Suprapubic skin (tissue), 4 donors: ENCODE measurements at places on chromosomes 11 and 22. TPM values are rescaled to one million over a fixed set of nuclear protein-coding genes. Genes with fewer than 3 reads are reported as not detected.

DNA sequence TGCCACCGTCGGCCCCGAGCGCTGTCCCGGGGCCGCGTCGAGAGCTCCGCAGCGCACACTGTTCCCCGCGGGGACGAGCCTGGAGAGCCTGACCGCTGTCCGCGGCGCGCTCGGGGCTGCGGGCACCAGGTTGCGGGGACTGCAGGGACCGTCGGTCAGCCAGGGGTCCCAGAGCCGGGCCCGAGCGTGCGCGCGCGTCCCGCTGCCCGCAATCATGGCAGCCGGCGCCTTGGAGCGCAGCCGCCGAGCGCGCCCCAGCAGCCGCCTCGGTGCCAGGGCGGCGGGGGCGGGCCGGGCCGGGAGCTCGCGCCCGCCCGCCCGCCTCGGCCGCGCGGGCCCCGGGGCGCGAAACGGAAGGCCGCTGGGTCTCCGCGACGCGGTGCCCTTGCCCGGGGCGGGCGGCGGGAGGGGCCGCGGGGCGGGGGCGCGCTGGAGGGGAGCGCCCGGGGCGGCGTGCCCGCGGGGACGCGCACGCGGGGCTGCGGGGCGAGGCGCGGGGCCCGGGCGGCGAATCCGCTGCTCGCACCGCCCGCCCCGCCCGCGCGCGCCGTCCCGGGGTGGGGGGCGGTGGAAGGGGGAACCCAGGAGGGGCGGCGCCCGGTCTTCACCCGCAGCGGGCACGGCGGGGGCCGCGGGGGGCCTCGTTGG, 79.4 kb upstream of the PPARA start:
- no peaks in the 10 kb centered on the region for H3K36me3 ChIP-seq
- H3K4me3 ChIP-seq = peak overlapping the region; percentile 79
- peak; percentile 79 for DNase-seq
- H3K4me1 ChIP-seq = peaks cover 48% of the 10 kb centered on the region
- peak overlapping the region; percentile 98 for H3K27ac ChIP-seq
- no peaks in the 10 kb centered on the region for H3K27me3 ChIP-seq

DNA sequence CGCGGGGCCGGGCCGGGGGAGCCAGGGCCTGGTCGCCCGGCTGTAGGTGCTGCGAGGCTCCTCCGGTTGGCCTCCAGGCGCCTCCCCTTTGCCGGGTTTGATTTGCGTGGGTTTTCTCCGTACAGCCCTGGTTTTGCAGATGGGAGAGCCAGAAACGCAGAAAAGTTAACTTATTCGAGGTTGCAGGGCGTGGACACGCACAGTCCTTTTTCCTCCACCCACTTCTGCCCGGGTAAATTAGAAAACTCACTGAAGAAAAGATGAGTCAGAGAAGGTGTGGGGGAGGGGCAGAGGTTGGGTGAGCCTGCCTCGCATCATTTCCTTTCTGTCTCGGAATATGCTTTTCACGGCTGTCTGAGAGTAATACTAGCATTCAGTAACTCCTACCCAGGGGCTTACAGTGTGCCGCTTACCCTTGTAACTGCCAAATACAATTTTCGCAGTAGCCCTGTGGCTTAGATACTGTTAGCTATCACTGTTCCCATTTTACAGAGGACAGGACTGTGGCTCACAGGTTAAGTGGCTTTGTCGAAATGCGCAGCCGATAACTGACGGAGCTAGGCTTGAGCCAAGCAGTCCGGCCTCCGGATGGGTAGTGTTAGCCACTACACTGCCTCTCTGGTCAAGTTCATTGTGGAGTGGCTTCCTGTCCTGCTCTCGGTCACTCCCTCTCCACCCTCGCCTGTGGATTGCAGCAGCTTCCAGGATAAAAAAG, 812 bp downstream of the FADD start:
- H3K4me3 ChIP-seq = peak overlapping the region; percentile 98
- H3K27me3 ChIP-seq = no peaks in the 10 kb centered on the region
- no peak for DNase-seq
- peaks cover 30% of the 10 kb centered on the region for H3K36me3 ChIP-seq
- H3K4me1 ChIP-seq = peaks cover 24% of the 10 kb centered on the region

DNA sequence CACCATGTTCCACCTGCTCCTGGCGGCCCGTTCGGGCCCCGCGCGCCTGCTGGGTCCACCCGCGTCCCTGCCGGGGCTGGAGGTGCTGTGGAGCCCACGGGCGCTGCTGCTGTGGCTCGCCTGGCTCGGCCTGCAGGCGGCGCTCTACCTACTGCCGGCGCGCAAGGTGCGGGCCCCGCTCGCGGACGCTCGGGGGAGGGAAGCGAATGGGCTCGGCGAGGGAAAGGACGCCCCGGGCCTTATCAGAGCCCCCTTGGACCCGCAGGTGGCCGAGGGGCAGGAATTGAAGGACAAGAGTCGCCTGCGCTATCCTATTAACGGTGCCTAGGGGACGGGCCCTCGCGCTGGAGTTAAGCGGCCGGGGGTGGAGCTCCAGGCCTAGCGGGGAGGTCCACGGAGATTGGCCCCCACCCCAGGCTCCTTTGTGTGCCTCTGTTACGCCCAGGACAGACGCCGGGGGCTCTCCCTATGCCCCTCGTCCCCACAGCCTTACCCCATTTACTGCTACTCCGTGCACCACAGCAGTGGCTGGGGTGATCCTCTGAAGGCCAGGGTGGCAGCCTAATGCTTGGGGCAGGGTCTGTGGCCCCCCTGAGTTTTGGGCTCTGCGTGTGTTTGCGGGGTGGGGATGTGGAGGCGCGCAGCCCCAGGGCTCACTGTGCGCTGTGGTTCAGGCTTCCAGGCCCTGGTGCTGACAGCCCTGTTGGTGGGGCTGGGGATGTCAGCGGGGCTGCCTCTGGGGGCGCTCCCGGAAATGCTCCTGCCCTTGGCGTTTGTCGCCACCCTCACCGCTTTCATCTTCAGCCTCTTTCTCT, 1.1 kb downstream of the TM7SF2 start:
- no peaks in the 10 kb centered on the region for H3K27me3 ChIP-seq
- peak overlapping the region; percentile 59 for H3K27ac ChIP-seq
- DNase-seq = peak; percentile 75
- peaks cover 67% of the 10 kb centered on the region for H3K4me1 ChIP-seq
- peak overlapping the region; percentile 61 for H3K4me3 ChIP-seq

DNA sequence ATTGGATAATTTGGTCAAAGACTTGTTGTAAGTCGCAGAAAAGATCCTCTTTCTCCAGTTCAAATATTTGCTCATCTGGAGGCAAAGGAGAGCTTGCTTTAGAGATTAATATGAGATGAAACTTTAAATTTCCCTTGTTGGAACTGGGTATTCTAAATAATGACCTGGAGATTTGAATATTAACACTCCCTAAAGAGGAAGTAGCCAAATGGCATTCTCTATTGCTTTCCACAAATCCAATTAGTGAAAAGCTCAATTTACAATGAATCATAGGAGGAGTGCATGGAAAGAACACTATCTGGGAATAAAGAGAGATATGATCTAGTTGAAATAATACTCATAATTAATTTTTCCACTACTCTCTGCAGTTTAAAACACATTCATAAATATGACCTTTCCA, 641.6 kb upstream of the TENM4 start:
- H3K4me1 ChIP-seq = no peaks in the 10 kb centered on the region
- no peaks in the 10 kb centered on the region for H3K36me3 ChIP-seq
- DNase-seq = no peak
- no peaks in the 10 kb centered on the region for H3K27me3 ChIP-seq
- no peak overlapping the region for H3K27ac ChIP-seq

DNA sequence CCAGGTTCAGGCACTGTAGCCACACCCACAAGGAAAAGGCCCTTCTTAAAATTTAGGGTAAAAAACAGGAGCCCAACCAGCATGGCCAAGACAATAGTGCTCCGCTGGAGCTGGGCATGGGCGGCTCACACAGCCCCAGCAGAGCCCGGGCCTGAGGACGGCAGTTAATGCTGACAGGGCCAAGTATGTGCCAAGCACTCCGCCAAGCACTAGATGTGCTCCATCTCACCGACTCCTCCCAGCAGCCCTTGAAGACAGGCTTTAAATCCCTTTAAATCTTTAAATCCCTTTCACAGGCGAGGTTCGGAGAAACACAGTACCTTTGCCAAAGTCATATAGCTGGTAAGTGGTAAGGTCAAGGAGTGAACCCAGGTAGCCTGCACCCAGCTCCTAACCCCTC, 4.8 kb downstream of the ARFGAP2 start:
- H3K27me3 ChIP-seq = no peaks in the 10 kb centered on the region
- H3K4me1 ChIP-seq = peaks cover 16% of the 10 kb centered on the region
- peaks cover 79% of the 10 kb centered on the region for H3K36me3 ChIP-seq
- DNase-seq = no peak

DNA sequence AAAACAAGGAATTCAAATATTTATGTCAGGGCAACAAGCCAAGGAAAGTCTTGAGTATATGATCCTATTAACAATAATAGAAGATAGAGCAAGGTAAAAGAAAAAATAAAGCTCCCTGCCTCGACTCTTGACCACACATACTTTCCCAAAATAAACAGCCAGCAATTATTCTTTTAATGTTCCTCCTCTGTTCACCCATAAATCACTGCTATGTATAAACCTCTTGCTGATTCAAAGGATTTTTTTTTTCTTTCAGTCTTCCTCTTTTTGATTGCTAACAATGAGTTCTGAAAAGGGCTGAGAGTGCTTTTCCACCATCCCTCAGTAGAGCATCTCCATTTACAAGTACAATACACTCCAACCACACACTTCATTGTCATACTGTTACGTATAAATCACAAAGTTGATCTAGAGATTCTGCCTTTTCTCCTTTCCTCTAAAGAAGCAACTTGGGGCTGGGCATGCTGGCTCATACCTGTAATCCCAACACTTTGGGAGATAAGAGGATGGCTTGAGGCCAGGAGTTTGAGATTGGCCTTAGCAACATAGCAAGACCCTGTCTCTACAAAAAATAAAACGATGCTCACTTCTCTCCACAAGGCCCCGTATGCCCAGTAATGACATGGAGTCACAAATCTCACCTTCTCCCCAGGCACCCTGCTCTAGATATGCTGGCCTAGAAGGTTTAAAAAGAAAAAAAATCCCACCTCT, 24.0 kb downstream of the RAB30 start:
- peak overlapping the region; percentile 39 for H3K27ac ChIP-seq
- H3K4me1 ChIP-seq = peaks cover 50% of the 10 kb centered on the region
- H3K27me3 ChIP-seq = no peaks in the 10 kb centered on the region
- no peak overlapping the region for H3K4me3 ChIP-seq
- no peak for DNase-seq

DNA sequence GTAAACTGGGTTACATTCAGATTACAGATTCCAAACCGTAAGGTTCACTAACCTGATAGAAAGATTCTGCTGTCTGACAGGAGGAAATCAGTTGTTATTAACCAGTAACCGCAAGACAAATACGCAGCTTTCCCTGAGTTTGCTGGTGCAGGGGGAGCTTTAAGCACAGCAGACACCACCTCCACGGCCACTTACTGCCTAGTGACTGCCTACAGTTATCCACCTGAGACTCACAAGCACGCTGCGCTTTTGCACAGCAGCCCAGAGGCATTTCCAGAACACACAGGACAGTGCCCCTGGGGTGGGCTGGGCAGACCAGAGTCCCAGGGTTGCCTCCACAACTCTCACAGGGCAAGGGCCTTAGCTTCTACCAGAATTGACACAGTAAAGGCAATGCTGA, 90.9 kb downstream of the CTTN start:
- no peak overlapping the region for H3K4me3 ChIP-seq
- no peak overlapping the region for H3K27ac ChIP-seq
- H3K4me1 ChIP-seq = no peaks in the 10 kb centered on the region
- no peaks in the 10 kb centered on the region for H3K36me3 ChIP-seq
- H3K27me3 ChIP-seq = no peaks in the 10 kb centered on the region
- no peak for DNase-seq

DNA sequence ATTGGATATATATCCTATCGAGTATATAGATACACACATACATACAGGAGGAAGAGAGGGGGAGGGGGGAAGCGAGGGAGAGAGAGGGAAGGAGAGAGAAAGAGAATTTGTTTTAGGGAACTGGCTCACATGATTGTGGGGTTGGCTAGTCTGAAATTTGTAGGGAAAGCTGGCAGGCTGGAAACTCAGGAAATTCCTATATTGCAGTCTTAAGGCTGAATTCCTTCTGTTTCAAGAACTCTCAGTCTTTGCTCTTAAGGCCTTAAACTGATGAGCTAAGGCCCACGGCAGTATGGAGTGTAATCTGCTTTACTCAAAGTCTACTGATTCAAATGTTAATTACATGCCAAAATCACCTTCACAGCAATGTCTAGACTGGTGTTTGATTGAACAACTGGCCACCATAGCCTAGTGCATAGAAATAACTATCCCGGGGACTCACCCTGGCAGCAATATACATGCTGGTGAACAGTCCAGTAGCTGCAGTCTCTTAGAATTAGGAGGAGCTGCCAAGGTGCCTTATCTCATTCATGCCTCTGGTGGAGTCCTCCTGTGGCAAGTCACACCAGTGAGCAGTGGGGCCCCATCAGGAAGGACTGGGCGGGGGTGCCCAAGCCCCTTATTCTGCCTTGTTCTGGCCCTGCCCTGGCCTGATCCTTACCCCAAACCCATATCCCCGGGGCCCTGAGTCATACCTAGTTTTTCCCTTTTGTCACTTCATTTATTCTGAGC, 59.7 kb upstream of the AMPD3 start:
- no peaks in the 10 kb centered on the region for H3K36me3 ChIP-seq
- H3K4me3 ChIP-seq = no peak overlapping the region
- DNase-seq = no peak
- H3K4me1 ChIP-seq = peaks cover 10% of the 10 kb centered on the region
- no peaks in the 10 kb centered on the region for H3K27me3 ChIP-seq

DNA sequence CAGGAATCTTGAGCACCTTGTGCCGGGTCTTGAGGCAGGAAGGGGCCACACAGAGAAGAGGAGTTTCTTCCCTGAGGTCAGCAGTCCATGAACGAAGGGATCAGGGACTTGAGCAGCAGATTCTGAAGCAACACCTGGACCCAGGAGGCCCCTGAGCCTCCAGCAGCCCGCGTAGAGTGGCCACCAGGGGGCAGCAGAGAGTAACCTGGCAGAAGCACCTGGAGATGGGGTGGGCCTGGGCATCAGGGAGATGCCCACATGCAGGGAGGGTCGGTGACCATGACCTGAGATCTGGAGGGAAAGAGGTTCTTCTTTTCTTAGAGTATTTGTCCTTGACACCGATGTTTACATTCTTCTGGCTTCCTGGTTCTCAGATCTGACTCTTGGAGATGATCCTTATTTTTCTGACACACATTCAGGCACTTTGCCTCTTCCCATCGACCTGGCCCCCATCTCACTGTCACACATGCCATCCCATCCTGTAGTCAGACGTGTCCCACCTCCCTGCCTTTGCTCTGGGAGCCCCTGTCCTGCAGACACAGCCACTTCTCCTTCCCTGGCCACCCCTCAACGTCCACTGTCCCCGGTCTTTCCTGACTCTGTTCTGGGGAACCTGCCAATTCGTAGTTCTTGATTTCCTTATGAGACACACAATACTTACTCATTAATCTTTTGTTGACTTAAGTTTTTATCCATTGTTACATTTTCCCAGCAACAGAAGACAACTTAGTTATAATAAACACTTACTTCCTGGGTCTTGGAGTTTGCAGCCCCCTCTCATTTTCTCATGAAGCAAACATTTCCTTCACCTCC, 66.5 kb downstream of the GGTLC2 start:
- no peak for DNase-seq
- no peaks in the 10 kb centered on the region for H3K36me3 ChIP-seq
- H3K27me3 ChIP-seq = no peaks in the 10 kb centered on the region
- H3K4me1 ChIP-seq = no peaks in the 10 kb centered on the region
- H3K4me3 ChIP-seq = no peak overlapping the region

Gene TTC36
- total RNA-seq = not detected

Gene CSNK2A3
- total RNA-seq = 6.8 TPM

Gene ZP1
- total RNA-seq = 5.5 TPM
